Activated CD4-positive, alpha-beta T cell treated with anti-CD3 and anti-CD28 coated beads, Interleukin-2, amount 10 ng/mL, durations not matched to agents 7 days and 5 days (primary cell): ENCODE measurements at places on chromosomes 4 and X. TPM values are rescaled to one million over a fixed set of nuclear protein-coding genes. Genes with fewer than 3 reads are reported as not detected.
A peak's percentile ranks its signal among the peaks of the same experiment; 100 is the strongest.

Gene TLR1
- total RNA-seq, result 19.5 TPM

Gene CYP2U1
- total RNA-seq, result 3.8 TPM

Gene FGFR3
- total RNA-seq, result 0.25 TPM

Gene RHOXF2B
- not detected for total RNA-seq

Gene FGF13
- not detected for total RNA-seq

GRCh38 chr4:8290701-8290970 lies 21.1 kb downstream of the HTRA3 start:
- DNase-seq, result no peak
- H3K27ac ChIP-seq, result no peak overlapping the region
- H3K4me3 ChIP-seq, result no peak overlapping the region
- no peaks in the 10 kb centered on the region for H3K27me3 ChIP-seq
- H3K4me1 ChIP-seq, result no peaks in the 10 kb centered on the region

DNA sequence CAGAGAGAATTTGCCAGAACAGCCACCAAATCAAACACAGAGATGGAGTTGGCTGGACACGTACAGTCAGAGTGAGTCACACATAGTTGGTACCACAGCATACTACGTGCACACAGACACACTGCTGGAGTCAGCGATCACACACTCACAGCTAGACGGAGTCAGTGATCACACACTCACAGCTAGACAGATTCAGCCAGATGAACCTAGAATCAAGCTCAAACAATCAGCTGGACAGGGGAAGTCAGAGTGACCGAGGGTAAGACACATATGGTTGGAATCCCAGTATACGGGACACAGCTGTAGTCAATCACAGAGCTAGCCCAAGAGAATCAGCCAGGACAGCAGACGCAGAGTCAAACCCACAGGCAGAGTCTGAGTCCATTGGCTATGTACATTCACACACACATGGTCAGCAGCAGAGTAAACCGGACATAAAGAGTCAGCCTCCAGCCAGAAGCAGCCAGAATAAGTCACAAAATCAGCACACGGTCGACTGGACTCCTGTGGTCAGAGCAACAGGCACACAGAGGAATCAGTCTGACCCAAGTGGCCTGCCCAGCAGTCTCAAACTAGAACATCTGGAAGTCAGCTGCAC lies 4.6 kb downstream of the SLC38A5 start:
- no peak overlapping the region for H3K27ac ChIP-seq
- H3K4me3 ChIP-seq, result peak overlapping the region; percentile 16
- no peak for DNase-seq

DNA sequence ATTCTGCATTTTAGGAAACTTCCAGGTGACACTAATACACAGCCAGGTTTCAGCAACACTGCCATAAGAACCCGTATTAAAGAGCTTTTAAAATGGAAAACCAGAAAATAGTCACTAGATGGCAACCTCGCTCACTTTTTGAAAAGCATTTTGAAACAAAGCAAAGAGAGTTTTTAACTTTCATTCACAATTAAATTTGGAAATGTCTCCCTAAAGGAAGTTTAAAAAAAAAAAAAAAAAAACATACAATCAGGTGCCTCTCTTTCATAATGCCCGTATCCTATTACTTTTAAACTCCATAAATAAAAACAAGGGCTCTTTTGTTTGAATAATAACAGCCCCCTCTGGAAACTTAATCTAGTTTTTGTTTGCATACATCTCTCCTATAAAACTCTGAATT lies 20.3 kb downstream of the MEPE start:
- H3K4me1 ChIP-seq, result peaks cover 17% of the 10 kb centered on the region
- H3K27me3 ChIP-seq, result peaks cover 13% of the 10 kb centered on the region
- H3K27ac ChIP-seq, result no peak overlapping the region
- H3K36me3 ChIP-seq, result no peaks in the 10 kb centered on the region
- no peak overlapping the region for H3K4me3 ChIP-seq

- no peaks in the 10 kb centered on the region for H3K27me3 ChIP-seq
- H3K27ac ChIP-seq, result no peak overlapping the region
- no peak for DNase-seq
- H3K4me3 ChIP-seq, result no peak overlapping the region
- no peaks in the 10 kb centered on the region for H3K36me3 ChIP-seq
Measured at GRCh38 chr4:158125310-158125709, 47.5 kb downstream of the GASK1B start.

- no peaks in the 10 kb centered on the region for H3K27me3 ChIP-seq
- H3K27ac ChIP-seq, result no peak overlapping the region
- H3K4me1 ChIP-seq, result no peaks in the 10 kb centered on the region
- no peak for DNase-seq
- no peak overlapping the region for H3K4me3 ChIP-seq
Measured at GRCh38 chrX:41589634-41590270, 99.0 kb upstream of the GPR34 start.

- no peak for DNase-seq
- no peak overlapping the region for H3K27ac ChIP-seq
- H3K36me3 ChIP-seq, result no peaks in the 10 kb centered on the region
- H3K27me3 ChIP-seq, result no peaks in the 10 kb centered on the region
- H3K4me1 ChIP-seq, result no peaks in the 10 kb centered on the region
Measured at GRCh38 chrX:104665691-104666090, 99.7 kb downstream of the IL1RAPL2 start.

DNA sequence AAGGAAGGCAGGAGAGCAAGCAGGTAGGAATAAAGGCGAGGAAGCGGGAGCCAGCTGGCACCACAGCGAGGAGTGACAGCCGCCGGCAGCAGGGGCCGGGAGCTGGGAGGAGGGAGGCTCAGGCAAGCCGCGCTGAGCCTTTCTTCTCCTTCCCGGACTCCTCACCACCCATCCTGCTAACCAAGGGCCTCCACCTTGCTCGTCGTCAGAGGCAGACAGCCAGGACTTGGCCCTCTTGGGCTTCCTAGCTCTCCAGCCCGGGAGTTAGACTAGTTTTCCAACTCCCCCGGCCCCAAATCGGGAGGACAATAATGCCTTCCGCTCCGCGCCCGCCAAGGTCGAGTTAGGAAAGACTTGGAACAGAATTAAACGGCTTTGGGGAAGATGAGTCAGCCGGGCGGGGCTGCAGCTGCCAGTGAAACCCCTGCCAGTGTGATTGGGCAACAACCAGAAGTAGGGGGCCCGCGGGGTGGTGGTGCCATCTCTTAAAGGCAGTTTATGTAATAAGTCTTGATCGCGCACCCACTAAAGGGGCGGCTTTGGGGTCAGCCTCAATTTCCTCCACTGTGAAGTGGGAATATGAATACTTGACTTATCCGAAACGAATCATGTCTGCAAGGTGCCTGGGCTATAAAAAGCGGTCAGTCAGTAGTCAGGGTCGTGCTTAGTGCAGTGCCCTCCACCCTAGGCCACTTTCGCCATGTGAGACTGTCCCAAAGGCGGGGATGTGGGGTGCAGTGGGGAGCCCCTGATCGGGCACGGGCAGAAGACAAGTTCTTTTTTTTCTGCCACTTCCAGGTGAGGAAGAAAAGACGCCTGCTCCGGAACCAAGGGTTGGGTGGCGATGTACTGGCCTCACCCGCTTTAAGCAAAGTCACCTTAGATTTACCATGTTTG lies 6.7 kb upstream of the HSD17B10 start:
- H3K27me3 ChIP-seq, result no peaks in the 10 kb centered on the region
- no peaks in the 10 kb centered on the region for H3K36me3 ChIP-seq
- H3K27ac ChIP-seq, result peak overlapping the region; percentile 85
